RPMI7951 (cell line): ENCODE measurements at places on chromosomes 12 and 14. TPM values are rescaled to one million over a fixed set of nuclear protein-coding genes. Genes with fewer than 3 reads are reported as not detected.

DNA sequence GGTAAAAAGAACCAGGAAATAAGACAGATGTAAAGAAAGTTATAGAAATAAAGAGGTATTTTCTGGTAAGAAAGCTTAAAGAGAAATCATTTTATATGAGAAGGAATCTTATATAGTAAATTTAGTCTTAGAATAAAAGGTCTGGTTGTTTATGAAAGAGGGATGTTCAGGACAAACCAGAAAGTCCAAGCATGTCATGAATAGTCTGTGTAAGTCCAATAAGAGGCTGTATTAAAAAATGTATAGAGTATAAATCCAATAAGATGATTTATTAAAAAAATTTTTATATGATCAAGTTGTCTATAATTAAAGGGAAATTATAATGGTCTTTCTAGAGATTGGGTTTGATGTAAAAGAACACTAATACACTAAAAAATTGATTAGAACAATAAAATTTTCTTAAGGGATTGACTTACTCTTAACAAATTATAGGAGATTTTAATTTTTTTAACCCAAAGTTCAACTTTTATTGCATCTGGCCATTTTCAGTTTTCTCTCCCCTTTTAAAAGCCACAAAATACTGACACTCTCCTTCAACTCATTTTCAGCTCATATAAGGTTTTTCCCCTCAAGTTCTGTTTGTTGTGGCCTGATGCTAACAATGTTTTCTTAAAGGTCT lies 35.1 kb downstream of the ST8SIA1 start:
- peak; percentile 36 for DNase-seq

- no peak for DNase-seq
These were observed 10.6 kb upstream of the NRDE2 start for GRCh38 chr14:90342327-90342726.

- no peak for DNase-seq
These were observed 452 bp downstream of the INHBE start for GRCh38 chr12:57455374-57456144.

Gene DHRS2
- total RNA-seq: 7.1 and 8.7 TPM in 2 replicates

Gene MANSC4
- total RNA-seq: not detected in 2 replicates

Gene PPP4R4
- 0.36 and 0.39 TPM in 2 replicates for total RNA-seq

DNA sequence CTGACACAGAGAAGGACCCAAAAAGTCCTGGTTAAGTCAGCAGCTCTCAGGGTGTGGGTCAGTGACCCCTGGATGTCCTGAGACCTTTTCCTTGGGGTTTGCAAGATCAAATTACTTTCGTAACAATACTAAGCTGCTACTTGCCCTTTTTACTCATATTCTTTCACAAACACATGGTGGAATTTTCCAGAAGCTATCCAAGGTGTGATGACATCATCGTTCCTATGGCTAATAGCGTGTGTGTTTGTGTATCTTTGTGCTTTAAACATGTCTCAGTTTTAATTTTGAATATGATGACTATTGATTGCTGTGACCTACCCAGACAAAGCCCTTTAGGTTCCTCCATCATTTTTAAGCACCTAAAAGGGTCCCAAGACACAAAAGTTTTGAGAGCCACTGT lies 176.2 kb downstream of the PHETA1 start:
- DNase-seq: no peak

DNA sequence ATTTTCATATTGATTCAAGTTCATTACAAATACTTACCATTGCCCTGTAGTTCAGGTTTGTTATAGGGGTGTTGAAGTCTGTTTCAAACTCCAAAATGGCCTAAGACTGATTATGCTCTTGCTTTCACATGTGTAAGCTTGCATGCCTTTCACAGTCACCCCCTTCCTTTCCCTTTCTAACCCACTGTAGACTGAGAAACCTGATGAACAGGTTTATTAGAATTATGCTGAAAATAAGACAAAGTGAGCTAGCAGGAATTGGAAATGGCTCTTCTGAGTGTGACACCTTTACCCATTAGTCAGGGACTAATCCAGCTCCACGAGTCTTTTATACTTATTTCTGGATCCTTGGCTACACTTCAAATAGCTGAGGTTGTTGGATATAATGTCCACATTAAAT lies 38.9 kb downstream of the FBXO33 start:
- no peak for DNase-seq
